Mucosa of gallbladder (tissue), 1 donor: ENCODE measurements at places on chromosomes 5 and 9. TPM values are rescaled to one million over a fixed set of nuclear protein-coding genes. Genes with fewer than 3 reads are reported as not detected.

STOML2 gene
- total RNA-seq: 94.9 TPM

SIGMAR1 gene
- total RNA-seq: 77.1 TPM

- DNase-seq: no peak
Observed at GRCh38 chr9:123453076-123453667, 97.2 kb downstream of the CRB2 start.

GRCh38 chr9:129932303-129933151 is 97.3 kb downstream of the USP20 start:
- DNase-seq: no peak

DNA sequence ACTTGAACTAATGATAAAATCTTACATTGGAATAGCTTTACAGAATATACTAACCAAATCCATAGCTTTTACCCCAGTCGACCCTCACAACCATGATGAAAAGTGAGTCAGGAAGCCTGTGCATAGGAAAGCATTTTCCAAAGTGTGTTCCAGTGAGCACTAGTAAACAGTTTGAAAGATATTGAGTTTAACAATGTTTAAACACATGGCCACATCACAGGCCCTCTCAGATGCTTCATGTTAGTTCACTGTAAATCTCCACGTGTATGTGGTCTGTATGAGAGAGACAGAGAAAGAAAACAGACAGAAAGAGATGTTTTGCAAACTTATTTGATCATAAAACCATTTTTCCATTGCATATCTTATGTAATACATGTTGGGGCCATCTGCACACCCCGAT is 27.0 kb downstream of the PRUNE2 start:
- DNase-seq: no peak

GRCh38 chr9:88180081-88180765 is 41.9 kb upstream of the SPATA31C2 start:
- DNase-seq: no peak

- no peak for DNase-seq
Observed at GRCh38 chr9:126965077-126965476, 50.5 kb downstream of the RALGPS1 start.
